ENCODE measurements at places on chromosomes 7 and 10.

GRCh38 chr10:4062072-4062471, 277.1 kb upstream of the KLF6 start:
- no peak for DNase-seq

- DNase-seq, result no peak
Observed at GRCh38 chr7:14144538-14144937, 155.1 kb upstream of the ETV1 start.

DNA sequence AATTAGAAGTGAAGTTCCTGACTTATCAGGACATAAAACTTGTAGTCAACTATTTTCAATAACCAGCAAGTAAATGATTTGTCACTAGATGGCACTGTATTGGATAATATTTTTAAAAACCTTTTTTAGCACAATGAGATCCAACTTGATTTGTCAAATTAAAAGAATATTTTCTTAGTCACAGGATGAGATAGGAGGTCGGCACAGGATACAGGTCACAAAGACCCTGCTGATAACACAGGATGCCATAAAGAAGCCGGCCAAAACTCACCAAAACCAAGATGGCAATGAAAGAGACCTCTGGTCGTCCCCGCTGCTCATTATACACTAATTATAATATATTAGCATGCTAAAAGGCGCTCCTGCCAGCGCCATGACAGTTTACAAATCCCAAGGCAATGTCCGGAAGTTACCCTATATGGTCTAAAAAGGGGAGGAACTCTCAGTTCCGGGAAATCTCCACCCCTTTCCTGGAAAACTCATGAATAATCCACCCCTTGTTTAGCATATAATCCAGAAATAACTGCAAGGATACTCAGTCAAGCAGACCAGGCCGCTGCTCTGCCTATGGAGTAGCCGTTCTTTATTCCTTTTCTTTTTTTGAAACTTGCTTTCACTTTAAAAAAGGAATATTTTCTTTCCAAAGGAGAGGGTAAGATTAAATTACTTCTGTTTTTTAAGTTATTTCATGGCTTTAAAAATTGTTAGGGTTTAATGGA, 255.7 kb upstream of the MKLN1 start:
- no peak for DNase-seq

GRCh38 chr7:100366411-100367250, 6.7 kb upstream of the PILRA start:
- no peak for DNase-seq

GRCh38 chr7:106625678-106626301, 35.2 kb downstream of the CCDC71L start:
- no peak for DNase-seq

- no peak for DNase-seq
Observed at GRCh38 chr10:48772059-48772458, 87.4 kb downstream of the WDFY4 start.

- no peak for DNase-seq
Observed at GRCh38 chr10:122463466-122464249, 2.3 kb downstream of the HTRA1 start.

- no peak for DNase-seq
Observed at GRCh38 chr7:8592167-8592566, 158.8 kb downstream of the NXPH1 start.

DNA sequence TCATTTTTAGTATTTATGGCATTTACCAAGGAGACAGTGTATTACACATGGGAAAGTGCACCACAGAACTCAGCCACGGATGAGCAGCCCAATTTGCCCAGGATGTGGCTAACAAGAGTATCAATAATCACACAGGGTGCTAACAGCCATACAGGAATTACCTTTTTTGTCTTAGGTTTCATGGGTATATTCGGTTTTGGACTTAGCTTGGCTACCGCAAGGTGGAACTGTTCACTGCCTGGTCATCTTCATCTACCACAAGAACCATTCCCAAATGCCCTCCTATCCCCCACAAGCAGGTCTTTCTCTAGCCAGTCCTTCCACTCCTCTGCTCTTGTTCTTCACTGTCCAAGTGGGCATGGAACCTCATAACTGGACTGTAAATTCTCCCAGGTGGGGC, 6.0 kb downstream of the PDLIM1 start:
- DNase-seq, result no peak
